H4 (cell line): ENCODE measurements at places on chromosomes 5 and 9. TPM values are rescaled to one million over a fixed set of nuclear protein-coding genes. Genes with fewer than 3 reads are reported as not detected.

FGF10 gene
- total RNA-seq = not detected in 2 replicates

DNA sequence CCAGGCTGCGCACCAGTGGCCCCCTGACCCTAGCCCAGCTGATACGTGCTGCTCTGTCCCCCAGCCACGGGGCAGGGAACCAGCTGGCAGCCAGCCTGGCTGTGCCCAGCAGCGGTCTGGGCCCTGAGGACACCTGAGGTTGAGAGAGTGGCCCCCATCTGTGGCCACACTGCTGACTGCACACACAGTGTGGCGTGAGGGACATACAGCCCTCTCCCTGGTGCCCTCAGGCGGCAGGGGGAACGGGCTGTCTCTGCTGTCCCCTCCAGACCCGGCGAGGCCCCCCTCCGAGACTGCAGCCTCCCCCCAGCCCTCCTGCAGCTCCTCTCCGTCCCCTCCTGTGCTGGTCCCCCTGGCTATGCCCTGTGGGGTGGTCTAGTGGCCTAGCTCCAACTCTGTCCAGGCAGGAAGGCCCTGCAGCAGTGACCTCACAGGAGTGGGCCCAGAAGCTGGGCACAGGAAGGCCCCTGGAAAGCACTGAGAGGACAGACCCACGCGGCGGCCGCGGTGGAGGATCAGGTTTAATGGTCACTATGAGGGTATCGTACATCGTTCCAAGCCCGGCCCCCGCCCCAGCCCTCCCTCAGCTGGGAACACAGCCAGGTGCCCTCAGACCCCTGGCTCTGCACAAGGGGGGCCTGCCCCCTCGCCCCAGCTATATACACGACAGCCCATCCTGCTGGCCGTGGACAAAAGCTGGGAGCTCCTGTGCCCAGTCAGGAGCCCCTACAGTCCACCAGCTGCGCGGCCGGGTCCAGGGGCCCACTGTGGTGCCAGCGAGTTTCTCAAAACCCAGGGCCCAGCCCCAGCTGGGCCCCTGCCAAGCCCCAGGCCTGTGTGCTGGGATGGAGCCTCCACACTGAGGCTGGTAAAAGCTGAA lies 6.8 kb upstream of the ENTPD8 start:
- DNase-seq = no peak

DNA sequence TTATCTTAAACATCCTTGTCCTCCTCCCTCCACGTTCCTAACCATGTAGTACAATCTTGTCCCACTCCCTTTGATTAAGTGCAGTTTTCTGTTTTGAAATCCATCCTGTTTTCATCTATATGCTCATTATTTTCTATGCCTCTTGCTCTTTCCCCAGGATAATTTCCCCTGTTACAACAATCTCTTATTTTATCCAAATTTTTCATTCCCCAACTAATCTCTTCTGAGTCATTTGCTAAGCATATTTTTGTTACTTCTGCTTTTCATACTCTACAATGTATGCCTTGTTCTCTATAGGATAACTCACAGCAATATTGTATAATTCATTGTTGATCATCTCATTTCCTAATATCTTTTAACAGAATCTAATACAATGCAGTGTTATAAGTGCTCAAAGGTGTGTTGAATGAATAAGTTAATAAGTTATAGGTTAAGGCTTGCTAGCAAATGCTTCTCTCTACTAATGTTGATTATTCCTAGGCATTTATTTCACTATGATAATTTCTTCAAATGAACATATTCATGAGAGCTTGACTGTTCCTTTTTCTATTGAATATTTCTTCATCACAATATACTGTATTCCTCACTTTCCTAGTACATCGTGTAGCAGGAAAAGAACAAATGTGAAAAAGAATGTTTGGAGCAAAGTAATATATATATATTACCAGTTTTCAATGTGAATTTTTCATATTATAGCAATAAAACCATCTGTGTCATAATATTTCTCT lies 1.5 kb downstream of the OMD start:
- no peak for DNase-seq

SLC34A1 gene
- not detected in 2 replicates for total RNA-seq

SPATA31D4 gene
- total RNA-seq = not detected in 2 replicates

ACTBL2 gene
- 6.7 and 7.0 TPM in 2 replicates for total RNA-seq

SSBP2 gene
- 73.4 and 109 TPM in 2 replicates for total RNA-seq

DNA sequence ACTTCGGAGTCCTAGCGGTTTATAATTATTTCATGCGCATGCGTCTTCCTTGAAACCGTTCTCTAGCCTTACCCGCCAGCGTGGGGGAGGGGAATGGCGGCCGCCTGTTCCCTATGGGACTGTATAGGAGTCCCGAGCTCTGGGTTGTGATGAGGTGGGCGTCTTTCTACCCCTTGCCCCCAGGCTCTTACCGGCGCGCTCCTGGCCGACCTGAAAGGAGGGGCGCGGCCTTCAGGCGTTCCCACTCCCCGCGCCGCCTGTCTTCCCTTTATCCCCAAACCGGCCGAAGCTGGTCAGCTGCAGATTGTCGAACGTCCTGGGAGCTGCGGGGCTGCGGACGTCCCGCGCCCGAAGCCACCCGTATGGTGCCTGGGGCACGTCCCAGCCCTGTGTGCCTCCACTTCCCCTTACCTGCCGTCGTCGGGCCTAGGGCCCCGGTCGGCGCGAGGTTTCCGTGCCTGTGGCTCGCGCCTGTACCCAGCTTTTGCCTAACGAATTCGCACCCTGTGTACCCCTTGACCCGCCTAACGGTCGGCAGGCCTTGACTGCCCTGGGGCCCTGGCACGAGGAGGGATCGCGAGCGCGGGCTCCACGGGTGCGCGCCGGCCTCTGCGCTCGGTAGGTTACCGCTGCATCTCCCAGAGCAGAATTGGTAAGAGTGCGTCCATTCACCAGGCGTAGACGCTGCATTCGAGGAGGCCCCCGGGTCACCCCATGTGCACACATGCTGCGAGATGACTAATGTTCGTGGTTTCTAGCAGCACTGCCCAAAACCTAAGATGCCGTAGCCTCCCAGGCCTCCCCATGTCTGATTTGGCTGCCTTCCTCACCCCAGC lies 653 bp upstream of the HNRNPH1 start:
- peak; percentile 81 for DNase-seq

NUDT12 gene
- total RNA-seq = 9.9 and 15.9 TPM in 2 replicates

GRCh38 chr5:54678737-54679136 lies 161.2 kb downstream of the SNX18 start:
- no peak for DNase-seq

TAF11L5 gene
- not detected in 2 replicates for total RNA-seq
